ENCODE measurements at places on chromosomes 16 and 17.

DNA sequence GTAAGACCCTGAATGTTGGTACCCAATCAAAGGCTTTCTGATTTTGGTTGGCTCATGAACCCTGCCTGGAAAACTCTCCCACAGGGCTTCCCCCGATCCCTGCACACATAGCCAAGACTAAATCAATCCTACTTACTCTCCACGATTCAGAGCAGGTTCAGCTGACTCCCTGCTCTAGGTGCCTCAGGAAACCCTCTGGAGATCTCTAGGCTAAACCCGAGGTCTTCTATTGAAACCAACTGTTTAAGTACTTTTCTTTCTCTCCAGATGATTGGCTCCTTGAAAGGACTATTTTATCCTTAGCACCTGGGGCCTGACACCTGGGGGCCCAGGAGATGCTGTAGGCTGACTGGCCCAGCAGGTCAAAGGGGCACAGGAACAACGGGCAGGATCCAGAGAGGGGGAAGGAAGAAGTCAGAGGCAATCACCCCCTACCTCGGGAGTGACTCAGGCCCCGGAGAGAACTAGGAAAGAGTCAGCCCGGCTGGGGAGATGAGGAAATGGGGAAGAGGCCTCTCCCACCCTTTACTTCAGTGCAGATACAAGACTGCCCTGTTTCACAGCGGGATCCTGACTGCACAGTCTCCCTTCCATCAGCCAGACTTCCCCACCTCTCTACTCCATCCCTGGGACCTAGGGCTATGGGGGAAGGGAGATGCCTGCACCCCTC, 2.0 kb downstream of the TBC1D10B start:
- DNase-seq: no peak

- DNase-seq: no peak
Observed at GRCh38 chr17:61149862-61150362, 249.7 kb upstream of the TBX2 start.

DNA sequence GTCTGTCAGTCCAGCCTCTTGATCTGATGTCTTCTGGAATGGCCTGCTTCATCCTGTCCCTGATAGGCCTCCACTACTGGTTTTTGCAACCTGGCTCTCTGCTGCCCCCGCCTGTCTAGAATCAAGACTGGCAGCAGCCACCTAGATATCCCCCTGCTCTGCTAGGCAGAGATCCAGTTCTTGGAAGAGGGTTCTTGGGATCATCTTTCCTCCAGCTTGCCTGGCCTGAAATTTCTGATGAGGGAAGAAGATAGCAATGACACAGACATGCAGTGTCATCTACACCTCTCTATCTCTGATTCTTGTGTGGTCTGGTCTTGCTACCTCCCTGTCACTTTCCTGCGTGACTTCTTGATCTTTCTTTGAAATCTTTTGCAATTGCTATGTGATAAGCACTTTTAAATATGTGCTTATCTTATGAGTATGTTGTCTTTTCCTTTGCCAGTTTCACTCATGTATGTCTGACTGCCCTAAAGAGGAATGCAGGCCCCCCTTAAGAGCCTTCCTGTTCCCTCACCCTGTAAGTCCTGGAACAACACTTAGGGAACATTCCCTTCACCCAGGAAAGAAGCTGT, 20.3 kb upstream of the NFATC3 start:
- DNase-seq: peak; percentile 74

- DNase-seq: no peak
Observed at GRCh38 chr17:60173304-60173819, 23.6 kb downstream of the CA4 start.

DNA sequence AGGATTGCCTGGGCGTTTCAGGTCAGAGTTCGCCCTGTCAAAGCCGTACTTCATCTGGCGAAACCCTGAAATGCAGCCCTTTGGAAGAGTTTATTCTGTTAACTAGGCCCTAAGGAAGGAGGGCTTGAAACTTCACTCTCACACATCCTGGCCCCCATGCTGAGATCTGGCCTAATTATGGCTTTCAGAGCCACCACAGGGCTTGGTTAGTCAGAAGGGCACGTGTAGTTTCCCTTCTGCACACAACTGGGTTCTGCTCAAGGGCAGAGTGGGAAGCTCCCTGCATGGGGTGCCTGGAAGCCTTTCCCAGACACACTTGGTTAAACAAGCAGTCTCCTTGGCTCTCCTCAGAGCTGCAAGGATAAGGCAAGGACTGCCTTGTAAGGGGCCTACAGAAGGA, 397.3 kb downstream of the SHISA9 start:
- no peak for DNase-seq

DNA sequence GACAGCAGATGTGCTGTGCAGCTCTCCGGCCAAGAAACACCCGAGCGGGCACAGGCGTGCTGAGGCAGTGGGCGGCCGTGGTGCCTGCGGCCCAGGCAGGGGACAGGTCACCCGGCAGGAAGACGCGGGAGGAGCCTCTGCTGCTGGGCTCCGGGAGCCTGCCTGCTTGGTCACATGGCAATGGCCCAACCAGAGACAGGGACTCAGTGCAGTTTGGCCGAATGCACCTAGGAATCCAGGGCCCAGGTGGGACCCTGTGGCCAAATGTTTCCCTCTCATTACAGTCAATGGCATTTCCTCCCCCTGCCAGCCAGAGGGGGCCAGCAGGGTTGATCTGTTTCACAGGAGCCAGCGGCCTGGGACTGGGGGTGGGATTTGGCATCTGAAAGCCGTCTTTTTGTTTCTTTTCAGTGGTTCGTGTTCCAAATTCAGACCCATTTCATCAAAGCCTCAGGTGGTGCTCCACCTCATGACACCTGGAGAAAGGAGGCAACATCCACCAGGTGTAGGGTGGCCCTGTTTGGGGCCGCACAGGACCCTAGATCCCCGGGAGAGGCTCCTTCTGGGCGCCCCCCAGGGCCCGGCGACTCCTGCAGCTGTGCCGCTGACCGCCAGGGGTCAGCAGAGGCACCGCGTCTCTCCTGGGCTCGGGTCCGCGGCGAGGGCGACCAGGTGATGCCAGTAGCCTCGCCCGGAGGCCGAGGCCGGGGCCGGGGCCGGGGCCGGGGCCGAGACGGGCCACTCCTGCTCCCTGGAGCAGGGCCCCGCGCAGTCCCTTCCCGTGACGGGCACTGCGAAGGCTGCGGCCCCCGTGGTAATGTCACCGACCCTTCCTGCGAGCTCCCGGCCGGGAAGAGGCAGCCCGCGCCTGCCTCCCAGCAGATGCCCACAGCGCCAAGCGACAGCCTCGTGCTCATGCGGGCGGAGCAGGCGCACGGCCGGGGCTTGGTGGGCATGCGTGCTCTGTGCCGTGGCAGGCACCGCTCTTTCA, 118.5 kb downstream of the C16orf78 start:
- no peak for DNase-seq

DNA sequence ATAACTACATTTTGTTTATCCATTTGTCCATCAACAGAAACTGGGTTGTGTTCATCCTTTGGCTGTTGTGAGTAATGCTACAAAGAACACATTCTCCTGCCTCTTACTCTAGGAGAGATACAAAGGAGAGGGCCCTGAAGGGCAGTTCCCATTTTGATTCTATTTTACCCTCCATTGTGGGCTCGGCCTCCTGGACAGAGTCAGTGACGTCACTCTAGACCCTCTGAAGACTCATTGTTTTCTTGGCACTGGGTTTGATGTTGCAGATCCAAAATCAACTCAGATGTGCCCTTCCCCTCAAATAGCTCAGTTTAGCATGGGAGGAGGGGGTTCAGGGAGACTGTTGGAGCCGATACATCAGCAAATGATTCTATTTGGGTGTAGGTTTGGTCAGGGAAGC, 280.9 kb downstream of the UTP18 start:
- DNase-seq: no peak

DNA sequence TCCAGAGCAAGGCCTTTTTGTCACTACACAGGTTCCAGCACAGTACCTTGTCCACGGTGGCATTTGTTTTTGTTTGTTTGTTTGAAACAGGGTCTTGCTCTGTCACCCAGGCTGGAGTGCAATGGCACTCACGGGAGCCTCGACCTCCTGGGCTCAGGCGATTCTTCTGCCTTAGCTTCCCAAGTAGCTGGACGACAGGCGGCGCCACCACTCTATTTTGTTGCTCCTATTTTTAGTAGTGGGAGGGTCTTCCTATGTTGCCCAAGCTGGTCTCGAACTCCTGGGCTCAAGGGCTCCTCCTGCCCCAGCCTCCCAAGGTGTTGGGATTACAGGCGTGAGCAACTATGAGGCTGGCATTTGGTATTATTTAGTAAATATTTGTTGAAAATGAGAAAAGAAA, 10.3 kb downstream of the MRC2 start:
- DNase-seq: no peak

DNA sequence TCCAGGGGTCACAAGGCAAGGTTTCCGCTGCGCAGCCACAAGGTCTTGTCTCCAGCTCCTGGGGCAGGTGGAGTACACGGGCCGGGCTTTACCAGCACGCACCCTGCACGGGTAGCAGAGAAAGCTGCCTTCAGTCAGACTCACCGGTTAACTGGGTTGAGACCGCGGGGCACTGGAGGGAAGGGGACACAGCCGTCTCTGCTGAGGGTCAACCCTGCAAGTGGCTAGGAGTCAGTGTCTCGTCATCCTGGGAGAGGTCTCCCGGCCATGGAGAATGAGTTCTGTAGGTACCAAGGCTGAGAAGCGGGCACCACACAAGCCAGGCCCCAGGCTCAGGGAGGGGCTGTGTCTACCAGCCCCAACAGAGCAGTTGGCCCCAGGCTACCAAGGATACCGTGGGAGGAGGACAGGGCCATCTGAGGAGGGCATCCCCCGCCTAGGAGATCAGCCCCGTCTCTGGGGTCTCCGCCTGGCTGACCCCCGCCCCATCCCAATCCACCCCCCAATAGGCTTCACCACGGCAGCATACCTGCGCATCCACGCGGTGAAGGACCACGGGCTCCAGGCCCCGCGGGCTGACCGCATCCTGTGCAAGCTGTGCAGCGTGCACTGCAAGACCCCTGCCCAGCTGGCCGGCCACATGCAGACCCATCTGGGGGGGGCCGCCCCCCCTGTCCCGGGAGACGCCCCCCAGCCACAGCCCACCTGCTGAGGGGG, 2.8 kb upstream of the PRRT2 start:
- DNase-seq: no peak

DNA sequence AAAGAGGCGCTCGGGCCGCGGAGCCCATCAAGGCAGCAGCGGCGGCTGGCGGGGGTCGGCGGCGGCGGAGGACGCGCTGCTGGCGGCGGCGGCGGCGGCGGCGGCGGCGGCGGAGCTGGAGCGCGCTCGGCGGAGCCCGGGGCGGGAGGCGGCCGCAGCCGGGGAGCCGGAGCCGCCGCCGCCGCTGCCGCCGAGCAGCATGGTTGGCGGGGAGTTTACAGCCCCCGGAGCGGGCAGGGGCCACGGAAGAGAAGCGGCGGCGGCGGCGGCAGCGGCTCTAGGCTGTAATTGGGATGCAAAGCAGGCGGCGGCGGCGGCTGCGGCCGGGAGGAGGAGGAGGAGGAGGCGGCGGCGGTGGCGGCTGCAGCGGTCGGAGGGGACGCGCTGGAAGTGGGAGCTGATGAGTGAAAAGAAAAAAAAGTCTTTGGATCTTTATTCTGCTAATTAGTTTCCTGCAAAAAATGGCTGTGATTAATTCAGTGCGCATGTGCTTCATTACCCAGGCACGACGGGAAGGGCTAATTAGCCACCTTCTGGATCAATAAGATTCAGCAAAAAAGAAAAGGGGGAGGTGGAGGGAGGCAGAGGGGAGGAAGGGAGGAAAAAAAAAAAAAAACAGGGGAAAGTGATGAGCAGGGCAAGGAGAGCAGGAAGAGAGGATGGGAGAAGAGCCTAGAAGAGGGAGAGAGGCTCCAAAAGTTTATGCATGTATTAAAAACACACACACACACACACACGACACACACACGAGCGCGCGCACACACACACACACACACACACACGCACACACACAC, 10.9 kb upstream of the ZFHX3 start:
- DNase-seq: no peak

DNA sequence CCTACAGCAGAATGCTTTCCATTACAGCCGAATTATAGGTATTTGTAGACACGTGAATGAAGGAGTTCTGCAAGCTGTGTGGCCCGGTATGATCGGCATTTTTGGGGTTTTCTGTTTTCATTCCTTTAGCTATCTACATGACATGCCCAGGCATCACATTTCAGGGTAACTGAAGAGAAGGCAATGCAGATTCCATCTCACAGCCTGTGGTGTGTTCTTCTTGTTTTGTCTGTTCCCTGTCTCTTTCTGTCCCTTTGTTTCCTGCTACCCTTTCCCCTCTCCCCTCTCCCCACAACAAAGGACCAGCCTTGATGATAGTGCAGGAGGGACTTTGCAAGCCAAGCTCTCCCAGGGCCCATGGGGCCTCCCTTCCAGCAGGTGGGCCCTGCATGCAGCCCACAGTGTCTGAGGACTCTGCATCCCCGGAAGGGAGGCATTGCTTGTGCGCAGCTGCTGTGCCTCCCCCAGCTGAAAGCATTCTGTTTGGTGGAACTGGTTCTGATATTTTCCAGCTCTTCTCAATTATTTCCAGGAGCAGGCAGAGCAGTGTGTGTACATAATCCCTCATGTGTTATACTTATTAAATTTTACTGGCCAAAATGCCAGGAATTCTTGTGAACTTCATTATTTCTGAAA, 207.4 kb downstream of the RPTOR start:
- no peak for DNase-seq
